Cortex of kidney (tissue), 1 donor: ENCODE measurements at places on chromosomes 11 and 22.

DNA sequence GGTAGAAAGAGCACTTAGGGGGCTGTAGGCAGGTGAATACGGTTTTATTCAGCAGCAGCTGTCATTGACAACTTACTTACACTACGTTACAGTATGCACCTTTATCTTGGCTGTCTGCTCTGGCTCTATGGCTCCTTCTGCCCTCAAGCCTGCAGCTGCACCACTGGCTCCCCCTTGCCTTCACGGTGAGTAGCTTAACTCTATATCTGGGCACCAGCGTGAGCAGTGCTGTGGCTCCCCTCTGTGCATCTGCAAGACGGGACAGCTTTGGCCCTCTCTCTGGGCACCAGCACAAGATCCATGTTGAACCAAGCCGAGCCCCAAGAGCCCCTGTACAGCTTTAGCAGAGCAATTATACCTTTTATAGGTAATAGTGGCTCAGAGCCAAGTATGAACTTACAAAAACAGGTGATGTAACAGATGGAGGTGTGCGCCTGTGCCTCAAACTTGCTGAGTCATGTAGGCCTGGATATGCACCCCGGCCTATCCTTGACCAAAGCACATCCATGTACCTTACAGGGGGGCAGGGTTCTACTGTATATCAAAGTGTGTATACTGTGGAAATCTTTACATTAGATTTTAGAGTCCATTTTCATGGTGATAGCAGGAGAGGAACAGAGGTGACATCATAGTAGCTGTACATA is 96.9 kb upstream of the CTSC start:
- DNase-seq: no peak

- DNase-seq: no peak
Observed at GRCh38 chr22:31340360-31340759, 5.8 kb downstream of the PATZ1 start.

- no peak for DNase-seq
Observed at GRCh38 chr11:819943-820649, 1.4 kb downstream of the PNPLA2 start.

- DNase-seq: no peak
Observed at GRCh38 chr11:39741066-39741465, 1718.4 kb downstream of the LRRC4C start.
